Heart right ventricle (tissue), 16 donors: ENCODE measurements at places on chromosomes 5 and 9. TPM values are rescaled to one million over a fixed set of nuclear protein-coding genes. Genes with fewer than 3 reads are reported as not detected.

DNA sequence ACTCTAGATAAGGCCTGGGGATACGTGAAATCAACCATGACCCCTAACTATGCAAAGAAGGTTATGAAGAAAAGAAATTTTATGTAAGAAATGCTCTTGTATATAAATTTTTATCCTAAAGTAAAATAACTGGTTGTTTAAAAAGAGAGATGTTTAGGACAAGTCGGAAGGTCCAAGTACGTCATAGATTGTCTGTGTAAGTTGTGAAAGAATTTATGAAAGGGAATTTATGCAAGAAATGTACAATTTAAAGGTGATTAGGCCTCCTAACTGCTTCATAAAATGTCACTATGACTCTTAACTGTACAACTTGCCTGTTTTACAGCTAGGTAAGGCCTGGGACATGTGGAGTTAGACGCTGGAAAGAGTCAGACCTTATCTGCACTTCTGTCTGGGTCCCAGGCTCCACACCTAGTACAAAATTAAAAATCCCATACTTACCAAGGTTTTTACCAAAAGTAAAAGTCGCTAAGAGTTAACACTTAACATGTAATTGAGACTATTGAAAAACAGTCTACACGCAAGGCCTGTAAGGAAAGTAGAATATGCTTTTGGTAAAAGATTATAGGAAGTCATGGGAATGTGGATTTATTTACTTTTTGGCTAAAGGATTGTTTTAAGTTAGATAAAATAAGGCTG, 77.4 kb downstream of the KIAA0825 start:
- no peak overlapping the region for H3K27ac ChIP-seq
- H3K36me3 ChIP-seq = no peaks in the 10 kb centered on the region
- no peak for DNase-seq
- H3K4me1 ChIP-seq = no peaks in the 10 kb centered on the region

GRCh38 chr5:171441246-171441791, 21.9 kb downstream of the FGF18 start:
- H3K27me3 ChIP-seq = no peaks in the 10 kb centered on the region
- no peaks in the 10 kb centered on the region for H3K36me3 ChIP-seq

DNA sequence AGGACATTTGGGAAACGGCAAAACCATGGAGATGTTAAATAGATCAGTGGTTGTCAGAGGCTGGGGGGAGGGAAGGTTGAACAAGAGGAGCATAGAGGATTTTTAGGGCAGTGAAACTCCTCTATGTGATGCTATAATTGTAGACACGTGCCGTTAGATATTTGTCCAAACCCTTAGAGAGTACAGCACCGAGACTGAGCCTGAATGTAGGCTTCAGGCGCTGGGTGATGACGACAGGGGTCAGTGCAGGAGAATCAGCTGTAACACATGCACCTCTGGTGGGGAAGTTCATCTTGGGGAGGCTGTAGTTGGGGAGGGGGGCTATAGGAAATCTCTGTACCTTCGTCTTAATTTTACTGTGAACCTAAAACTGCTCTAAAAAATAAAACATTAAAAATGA, 22.2 kb upstream of the CLPTM1L start:
- DNase-seq = no peak
- peaks cover 22% of the 10 kb centered on the region for H3K27me3 ChIP-seq
- H3K4me1 ChIP-seq = no peaks in the 10 kb centered on the region
- no peak overlapping the region for H3K27ac ChIP-seq
- H3K36me3 ChIP-seq = no peaks in the 10 kb centered on the region

GRCh38 chr5:312845-313244, 8.7 kb upstream of the AHRR start:
- no peaks in the 10 kb centered on the region for H3K27me3 ChIP-seq
- no peak overlapping the region for H3K27ac ChIP-seq
- H3K4me3 ChIP-seq = no peak overlapping the region
- peaks cover 11% of the 10 kb centered on the region for H3K4me1 ChIP-seq
- no peak for DNase-seq

DNA sequence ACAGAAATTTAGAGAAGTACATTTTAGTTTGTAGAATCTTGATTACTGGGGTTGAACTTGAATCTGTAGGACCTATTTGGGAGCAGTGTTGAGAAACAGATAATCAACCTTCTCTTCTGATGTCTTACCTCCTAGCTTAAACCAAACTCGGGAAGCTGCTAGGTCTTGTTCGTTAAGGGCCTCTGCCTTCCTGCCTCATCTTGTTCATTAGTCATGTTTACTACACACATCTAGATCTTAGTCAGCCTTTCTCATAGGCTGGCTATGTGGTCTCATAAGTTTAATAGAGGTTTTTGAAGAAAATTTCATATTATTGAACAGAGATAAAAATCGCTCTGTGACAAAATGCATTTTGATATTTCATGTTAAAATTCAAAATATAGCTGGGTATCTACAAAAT, 331.0 kb upstream of the EDIL3 start:
- H3K27me3 ChIP-seq = no peaks in the 10 kb centered on the region
- no peak overlapping the region for H3K4me3 ChIP-seq
- no peaks in the 10 kb centered on the region for H3K4me1 ChIP-seq
- H3K36me3 ChIP-seq = no peaks in the 10 kb centered on the region
- DNase-seq = no peak

DNA sequence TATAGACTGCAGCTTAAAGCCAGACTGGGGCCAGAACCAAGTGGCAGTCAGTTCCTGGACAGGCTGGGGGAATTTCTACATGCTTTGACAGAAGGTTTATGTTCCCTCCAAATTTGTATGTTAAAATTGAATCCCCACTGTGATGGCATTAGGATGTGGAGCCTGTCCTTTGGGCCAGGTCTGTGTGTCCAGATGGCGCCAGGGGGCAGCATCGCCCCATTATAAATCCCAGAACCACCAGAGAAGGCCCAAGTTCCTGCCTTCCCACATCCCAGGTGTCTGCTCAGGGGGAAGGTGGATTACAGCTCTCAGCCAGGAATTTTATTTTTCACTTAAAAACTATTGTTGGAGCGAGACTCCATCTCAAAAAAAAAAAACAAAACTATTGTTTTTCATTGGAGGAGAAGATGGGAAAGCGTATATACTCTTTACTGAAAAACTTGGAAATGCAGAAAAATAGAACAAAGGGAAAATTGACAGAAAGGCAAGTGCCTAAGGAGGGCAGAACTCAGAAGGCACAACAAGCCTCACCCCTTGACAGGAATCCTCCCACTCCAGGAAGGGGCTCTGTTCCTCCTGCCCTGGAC, 5.0 kb downstream of the IL3 start:
- no peaks in the 10 kb centered on the region for H3K36me3 ChIP-seq
- H3K27ac ChIP-seq = no peak overlapping the region
- H3K4me1 ChIP-seq = peaks cover 8% of the 10 kb centered on the region
- no peaks in the 10 kb centered on the region for H3K27me3 ChIP-seq
- DNase-seq = peak; percentile 57
- no peak overlapping the region for H3K4me3 ChIP-seq

DNA sequence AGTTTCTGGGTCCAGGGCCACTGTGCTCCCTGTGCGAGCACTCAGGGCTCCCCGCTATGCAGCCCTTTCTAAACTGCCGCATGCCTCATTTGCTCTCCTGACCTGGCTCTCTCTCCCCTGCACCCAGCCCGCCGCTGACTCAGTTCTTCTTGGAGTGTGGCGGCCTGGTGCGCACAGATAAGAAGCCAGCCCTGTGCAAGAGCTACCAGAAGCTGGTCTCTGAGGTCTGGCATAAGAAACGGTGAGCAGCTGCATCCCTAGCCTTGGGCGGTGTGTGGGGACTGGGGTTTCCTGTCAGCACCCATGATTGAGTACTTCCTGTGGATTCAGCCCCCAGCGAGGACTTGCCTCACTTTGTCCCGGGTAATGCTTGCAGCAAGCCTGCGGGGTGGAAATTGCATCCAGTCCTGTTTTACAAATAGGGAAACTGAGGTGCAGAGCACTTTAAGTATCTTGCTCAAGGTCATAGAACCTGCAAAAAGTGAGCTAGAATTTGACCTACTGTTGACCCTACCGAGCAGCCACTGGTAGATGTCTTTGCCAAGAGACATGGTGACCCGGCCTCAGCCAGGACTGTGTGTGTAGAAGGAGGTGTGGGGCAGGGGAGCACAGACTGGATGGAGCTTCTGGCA, 27.9 kb downstream of the USP20 start:
- no peaks in the 10 kb centered on the region for H3K4me1 ChIP-seq
- no peak overlapping the region for H3K27ac ChIP-seq
- no peak for DNase-seq
- H3K36me3 ChIP-seq = peaks cover 40% of the 10 kb centered on the region
- H3K27me3 ChIP-seq = no peaks in the 10 kb centered on the region

DNA sequence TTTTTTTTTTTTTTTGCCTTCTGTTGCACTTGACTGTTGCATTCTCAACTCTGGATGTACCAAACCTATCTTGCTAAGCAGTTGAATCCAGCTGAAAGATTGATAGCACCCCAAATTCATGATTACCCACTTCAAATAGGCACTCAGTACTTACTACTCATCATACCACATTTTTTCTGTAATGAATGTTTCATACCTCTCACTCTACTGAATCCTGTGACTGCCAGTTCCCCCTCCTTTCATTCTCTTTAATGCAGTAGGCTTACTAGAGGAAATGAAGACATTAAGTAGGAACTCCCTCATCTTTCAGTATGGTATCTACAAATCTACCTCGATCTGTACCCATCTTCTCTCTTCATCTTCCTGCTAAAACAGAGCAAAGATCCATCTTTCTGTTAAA, 6.8 kb downstream of the INVS start:
- peaks cover 7% of the 10 kb centered on the region for H3K4me1 ChIP-seq
- H3K36me3 ChIP-seq = peaks cover 79% of the 10 kb centered on the region
- H3K27ac ChIP-seq = no peak overlapping the region
- H3K4me3 ChIP-seq = no peak overlapping the region

DNA sequence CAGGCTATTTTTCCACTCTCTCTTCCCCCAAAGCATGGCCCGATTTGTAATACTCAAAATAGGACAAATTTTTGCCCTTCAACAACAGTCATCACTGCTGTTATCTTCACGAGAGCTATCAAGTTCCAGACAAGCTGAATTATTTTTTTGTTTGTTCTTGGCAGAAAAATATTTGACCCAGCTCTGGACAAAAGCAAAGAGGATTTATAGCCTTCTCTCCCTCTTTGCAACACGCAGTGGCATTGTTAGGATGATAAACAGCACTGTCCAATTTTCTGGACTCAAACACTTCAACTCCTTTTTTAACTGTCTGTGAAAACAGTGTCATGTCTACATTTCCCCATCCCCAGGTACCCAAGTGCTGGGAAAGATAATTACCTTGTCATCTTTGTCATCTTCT, 160.3 kb downstream of the SLF1 start:
- no peaks in the 10 kb centered on the region for H3K27me3 ChIP-seq
- H3K4me1 ChIP-seq = no peaks in the 10 kb centered on the region
- DNase-seq = no peak
- H3K4me3 ChIP-seq = no peak overlapping the region

DNA sequence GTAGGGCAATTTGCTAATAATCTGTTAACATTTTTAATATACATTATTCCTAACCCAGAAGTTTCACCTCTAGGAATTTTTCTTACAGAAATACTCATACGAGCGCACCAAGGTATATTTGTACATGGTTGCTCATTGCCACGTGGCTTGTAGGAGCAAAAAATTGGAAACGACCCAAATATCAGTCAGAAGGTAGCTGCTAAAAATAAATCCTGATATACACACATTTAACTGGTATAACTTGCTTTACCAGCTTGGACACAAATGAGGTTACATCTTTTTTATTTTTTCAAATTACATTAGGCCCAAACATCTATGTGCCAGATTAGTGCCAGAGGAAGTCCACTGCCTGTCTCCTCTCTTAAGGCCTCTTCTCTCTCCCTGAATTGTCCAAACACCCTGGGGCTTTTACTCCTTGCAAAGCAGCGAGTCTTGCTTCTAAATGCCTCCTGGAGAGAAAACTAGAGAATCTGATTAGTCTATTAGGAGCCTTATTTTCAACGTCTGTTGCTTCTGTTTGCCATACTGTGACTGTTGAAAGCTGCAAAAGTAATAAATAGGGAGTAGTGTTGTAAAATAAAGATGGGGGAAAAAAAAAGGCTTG, 92.0 kb upstream of the SSBP2 start:
- H3K27ac ChIP-seq = no peak overlapping the region
- H3K4me1 ChIP-seq = peaks cover 8% of the 10 kb centered on the region
- DNase-seq = no peak
- no peak overlapping the region for H3K4me3 ChIP-seq

Gene PDCD1LG2
- 8.6 TPM for total RNA-seq

Gene MCIDAS
- not detected for total RNA-seq
